ENCODE measurements at places on chromosomes 1 and 21. TPM values are rescaled to one million over a fixed set of nuclear protein-coding genes. Genes with fewer than 3 reads are reported as not detected.

CLEC20A gene
- total RNA-seq, result not detected

IGSF9 gene
- under 0.01 TPM for total RNA-seq

LAMC2 gene
- 0.99 TPM for total RNA-seq

PLA2G5 gene
- total RNA-seq, result 0.63 TPM

GLRX2 gene
- 11.9 TPM for total RNA-seq

CDC42 gene
- 697 TPM for total RNA-seq

AKNAD1 gene
- total RNA-seq, result not detected

SIK1 gene
- 10.4 TPM for total RNA-seq

TNFAIP8L2 gene
- not detected for total RNA-seq

GPR25 gene
- not detected for total RNA-seq

TRAPPC3 gene
- total RNA-seq, result 95.6 TPM

All from endothelial cell of coronary artery (primary cell).